DMS79 (cell line): ENCODE measurements at places on chromosomes 12 and 14.
A peak's percentile ranks its signal among the peaks of the same experiment; 100 is the strongest.

GRCh38 chr12:135138-135537, 68.6 kb downstream of the IQSEC3 start:
- DNase-seq, result no peak

DNA sequence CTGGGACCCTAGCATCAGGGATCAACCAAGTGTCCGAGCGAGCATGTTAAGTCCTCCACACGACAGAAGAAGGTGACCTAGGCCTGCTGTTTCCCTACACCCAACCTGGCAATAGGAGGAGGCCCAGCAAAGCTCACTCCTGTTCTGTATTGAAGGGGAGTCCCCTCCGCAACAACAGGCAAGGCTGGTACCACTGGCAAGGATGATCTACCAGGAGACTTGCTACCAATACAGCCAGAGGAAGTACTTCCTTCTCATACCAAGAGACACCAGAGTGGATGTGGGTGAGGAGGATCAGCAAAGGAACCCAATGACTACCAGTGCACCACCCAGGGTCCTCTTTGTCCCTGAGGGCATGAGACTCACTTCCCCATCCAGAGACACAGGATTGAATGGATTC, 4.9 kb downstream of the KLRC1 start:
- DNase-seq, result no peak

GRCh38 chr12:78863482-78864402, 832 bp upstream of the SYT1 start:
- DNase-seq, result peak; percentile 73

- no peak for DNase-seq
These were observed 36.9 kb downstream of the DIO3 start for GRCh38 chr14:101598159-101598558.

GRCh38 chr14:90534091-90534837, 137.4 kb downstream of the CALM1 start:
- DNase-seq, result no peak

DNA sequence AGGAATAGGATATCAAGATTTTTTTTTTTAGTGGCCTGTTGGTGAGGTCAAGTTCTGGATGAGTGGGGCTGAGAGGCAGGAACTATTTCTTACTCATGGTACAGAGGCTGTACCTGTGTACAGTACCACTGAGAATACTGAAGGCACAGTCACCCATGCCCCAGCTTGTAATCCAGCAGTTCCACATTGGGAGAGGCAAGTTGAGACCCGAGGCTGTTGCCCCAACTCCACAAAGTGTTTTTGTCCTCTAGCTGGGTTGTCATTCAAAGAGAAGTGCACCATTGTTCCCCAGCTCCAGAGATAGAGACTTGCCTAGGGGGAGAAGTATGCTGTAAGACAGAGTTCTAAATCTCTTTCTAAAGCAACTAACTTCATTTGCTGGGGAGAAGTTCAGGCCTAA, 38.7 kb downstream of the ARID2 start:
- DNase-seq, result no peak

GRCh38 chr12:72505227-72505626, 233.1 kb downstream of the TRHDE start:
- DNase-seq, result no peak

GRCh38 chr12:81078469-81079196, 754 bp downstream of the ACSS3 start:
- no peak for DNase-seq

DNA sequence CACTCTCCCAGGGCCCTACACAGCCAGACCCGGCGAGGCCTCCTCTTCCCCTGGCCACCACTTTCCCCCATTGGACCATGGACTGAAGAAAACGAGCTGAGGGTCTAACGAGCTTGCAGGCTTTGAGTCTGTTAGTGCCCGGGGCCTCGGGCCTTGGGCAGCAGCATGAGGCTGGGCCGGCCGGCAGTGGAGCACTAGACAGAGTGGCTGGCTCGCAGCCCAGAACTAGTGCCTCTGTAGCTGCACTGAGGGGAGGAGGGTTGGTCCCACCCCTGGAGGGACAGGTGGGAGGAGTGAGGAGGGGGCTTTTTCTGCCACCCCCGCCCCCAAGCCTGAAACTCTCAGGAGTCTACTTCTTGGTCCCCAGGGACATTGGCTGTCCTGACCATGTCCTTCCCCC, 38.7 kb downstream of the SLC6A12 start:
- DNase-seq, result peak; percentile 39

DNA sequence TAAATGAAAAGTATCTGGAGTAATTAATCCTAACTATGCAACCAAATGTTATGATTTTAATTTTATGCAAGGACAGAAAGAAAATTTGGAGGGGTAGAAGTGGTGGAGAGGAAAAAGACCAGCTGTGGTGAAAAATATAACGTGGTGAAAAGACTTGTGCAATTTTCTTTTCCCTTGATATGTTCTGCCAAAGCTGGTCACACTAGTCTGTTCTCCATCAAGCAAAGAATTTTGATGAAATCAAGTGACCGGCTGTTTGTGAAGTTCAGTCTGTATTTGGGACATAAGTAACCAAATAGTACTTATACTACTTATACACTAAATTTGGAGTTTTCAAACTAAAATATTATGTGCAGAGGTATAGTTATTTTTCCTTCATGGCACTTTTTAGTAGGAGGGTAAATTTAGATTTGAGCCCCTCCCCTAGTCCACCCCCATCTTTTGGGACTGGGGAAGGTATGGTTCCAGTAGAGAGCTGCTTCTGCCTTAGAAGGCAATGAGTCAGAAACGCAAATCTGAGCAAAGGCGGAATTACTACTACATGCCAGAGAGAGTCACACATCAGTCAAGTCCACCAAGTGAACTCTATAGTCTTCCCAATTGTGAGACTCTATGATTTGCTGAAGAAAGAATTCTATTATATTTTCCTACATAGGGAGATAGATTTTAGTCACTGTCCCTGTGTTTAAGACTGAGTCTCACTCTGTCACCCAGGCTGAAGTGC, 229.7 kb downstream of the SLC25A21 start:
- no peak for DNase-seq

DNA sequence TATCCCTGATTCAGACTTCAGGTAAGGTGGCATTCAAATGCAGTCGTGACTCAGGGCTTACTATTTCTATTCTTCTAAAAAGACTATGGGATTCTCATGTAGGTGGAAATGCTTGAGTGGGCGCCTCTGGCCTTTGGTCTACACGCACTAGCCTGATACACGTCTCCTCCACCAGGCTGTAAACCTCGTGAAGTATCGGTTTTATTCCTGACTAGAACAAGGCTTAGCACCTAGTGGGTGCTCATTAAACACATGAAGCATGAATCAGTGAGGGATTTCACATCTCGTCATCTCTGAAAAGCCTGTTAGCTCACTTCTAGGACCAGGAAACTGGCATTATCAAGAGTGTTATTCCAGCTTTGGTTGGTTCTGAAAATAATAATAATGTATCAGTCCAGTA, 17.7 kb upstream of the HNF1A start:
- no peak for DNase-seq
